ENCODE measurements at places on chromosomes 3 and 15.

DNA sequence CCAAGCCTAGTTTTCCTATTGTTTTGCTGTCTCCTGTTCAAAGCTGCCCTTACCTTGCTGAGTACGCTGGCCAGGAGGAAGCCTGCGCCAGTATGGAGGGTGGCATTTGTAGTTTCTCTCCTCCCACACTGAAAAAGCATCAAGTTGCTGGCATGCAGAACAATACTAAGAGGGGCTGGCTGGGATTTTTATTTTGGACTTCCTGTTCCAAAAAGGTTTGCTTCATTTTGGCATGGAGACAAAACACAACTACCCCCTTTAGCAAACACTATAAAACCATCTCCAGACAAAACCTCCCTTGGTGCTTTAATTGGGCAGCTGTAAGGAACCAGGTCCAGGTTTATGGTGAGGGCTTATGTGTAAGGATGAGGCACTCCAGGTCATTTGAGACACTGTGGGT lies 457.6 kb downstream of the PDCD6IP start:
- no peak for DNase-seq

GRCh38 chr15:92429378-92430068 lies 35.8 kb downstream of the ST8SIA2 start:
- DNase-seq = no peak

DNA sequence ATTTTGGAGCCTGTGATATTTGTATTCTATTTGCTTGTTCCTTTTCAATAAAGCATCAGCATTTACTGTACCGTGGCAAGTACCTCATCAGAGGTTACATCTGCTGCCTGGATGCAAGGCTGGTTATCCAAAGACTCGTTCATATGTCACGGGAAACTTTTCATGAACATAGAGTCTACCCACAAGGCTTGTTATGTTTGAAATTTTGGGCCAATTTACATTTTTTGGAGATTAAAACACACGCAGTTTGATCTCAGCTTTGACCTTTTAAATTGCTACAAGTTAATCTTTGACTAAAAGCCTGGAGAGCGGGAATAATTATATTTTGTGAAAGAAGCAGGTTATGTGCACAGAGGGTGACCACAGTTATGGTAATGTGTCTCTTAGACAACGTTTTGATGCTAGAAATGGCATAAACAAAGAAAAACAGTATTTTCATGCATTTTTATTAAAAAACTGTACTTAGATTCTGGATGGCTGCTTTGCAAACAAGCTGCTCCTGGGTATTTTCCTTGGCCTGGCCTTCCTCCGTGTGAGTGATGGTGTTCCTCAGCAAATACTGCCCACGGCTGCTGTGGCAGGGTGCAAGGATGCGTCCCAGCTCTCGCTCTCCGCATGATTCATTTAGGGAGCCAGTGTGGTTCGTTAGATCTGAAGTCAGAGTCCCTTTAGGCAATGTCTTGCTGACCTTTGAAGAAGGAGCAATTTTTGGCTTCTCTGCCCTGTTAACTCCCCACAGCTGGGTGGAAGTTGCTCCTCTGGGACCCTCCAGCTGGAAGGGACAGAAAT lies 27.1 kb downstream of the CHST2 start:
- no peak for DNase-seq

- DNase-seq = no peak
Measured at GRCh38 chr3:178002113-178002512, 534.1 kb upstream of the KCNMB2 start.

- no peak for DNase-seq
Measured at GRCh38 chr15:74038707-74039655, 43.4 kb downstream of the GOLGA6A start.

DNA sequence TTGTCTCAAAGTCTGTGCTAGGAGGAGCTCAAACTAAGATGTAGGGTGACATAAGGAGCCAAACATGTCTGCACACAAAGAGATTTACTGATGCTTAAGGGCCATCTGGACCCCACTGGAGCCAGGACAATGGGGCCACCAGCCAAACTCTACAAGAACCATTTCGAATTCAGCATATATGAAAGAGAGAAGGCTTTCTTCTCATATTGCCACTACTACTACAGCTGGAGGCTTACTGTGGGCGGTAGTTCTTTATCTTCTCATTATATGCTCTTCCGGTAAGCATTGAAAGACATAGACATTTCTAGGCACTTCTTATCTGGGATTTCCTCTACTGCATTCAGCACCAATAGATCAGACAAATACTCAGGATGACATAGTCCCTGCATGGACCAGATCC lies 404.4 kb upstream of the PROK2 start:
- DNase-seq = no peak

DNA sequence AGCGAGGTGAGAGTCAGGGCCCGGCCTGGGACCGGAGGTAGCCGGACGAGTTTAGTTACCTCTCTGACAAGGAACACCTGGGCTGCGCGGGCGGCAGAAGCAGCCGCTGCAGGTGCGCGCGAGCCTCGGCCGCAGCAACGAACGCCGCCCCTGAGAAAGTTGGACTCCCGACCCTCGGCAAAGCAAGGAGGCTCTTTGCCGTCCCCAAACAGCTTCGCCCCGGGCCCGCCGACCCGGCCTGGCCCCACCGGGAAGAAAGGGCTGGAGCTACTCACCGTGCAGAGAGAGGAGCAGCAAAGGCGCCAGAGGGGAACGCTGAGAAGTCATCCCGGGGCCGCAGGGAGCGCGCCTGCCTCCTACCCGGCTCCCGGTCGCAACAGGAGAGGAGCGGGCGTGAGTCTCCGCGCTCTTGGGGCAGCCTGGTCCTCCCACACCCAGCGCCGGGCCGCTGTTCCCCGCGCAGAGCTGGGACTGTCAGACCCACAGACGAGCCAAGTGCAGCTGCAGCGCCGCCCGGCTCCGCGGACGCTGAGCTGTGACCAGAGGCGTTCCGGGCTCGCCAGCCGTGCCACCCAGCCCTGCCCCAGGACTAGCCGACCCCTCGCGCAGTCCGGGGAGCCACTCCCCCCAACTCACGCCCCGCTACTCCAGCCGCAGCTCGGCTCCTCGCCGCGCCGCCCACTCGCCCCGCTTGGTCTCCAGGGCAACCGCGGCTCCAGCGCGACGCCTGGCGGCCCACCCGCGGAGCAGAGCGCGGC lies at the start of gene IGSF11:
Gene IGSF11 (minus strand): TSS at position 591 of the 758 bp plus-strand sequence. CDS start 264 bp downstream, at position 327.
- peak; percentile 75 for DNase-seq

DNA sequence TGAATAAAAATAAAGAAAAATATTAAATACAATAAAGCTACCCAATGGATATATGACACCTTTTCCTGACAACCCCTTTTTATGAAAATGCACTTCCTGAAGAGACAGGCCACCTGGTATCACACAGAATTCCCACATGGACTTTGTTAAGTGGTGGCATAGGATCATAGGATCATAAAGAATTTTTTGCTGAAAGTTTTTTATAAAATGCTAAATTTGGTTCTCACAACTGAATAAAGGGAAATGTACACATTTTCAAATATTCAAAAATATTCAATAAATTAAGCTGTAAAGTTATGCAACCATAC lies 102.5 kb upstream of the ROBO1 start:
- no peak for DNase-seq

GRCh38 chr3:171267104-171267503 lies 193.1 kb downstream of the TNIK start:
- no peak for DNase-seq
